ENCODE measurements at places on chromosomes 7 and 10. TPM values are rescaled to one million over a fixed set of nuclear protein-coding genes. Genes with fewer than 3 reads are reported as not detected.

Gene ADGRA1
- not detected for total RNA-seq

Gene SFTPA1
- total RNA-seq: not detected

Gene CYP17A1
- total RNA-seq: not detected

Gene ANKRD30A
- total RNA-seq: not detected

Gene GNG11
- 0.86 TPM for total RNA-seq

Gene CAMK2B
- total RNA-seq: 0.31 TPM

Gene ZEB1
- total RNA-seq: 26.4 TPM

- H3K36me3 ChIP-seq: no peaks in the 10 kb centered on the region
- H3K4me1 ChIP-seq: peaks cover 15% of the 10 kb centered on the region
- DNase-seq: no peak
- H3K27ac ChIP-seq: no peak overlapping the region
- H3K27me3 ChIP-seq: no peaks in the 10 kb centered on the region
Measured at GRCh38 chr10:98659951-98660350, 213.2 kb upstream of the HPS1 start.

GRCh38 chr7:96314402-96315124 is 7.3 kb downstream of the SLC25A13 start:
- H3K27me3 ChIP-seq: no peaks in the 10 kb centered on the region
- no peaks in the 10 kb centered on the region for H3K36me3 ChIP-seq
- H3K4me1 ChIP-seq: peaks cover 26% of the 10 kb centered on the region

DNA sequence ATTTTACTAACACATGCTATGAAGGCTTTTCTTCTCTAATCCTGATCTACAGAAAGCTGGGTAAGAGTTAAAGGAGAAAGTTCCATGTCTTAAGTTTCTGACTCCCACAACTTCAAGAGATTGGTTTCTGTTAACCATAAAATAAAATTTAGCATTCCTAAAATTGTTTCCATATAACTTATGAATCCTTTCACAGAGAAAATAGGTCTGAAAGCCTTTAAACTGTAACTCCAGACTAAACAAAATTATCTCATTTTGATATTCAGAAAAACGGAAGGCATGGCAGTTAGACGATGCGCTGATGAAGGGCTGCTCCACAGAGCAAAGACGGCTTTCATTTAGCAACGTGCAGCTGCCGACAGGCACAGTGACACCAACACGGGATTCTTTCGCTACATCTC is 133.3 kb downstream of the SLC25A13 start:
- DNase-seq: no peak
- H3K27me3 ChIP-seq: no peaks in the 10 kb centered on the region
- no peak overlapping the region for H3K27ac ChIP-seq
- H3K36me3 ChIP-seq: peaks cover 5% of the 10 kb centered on the region

GRCh38 chr7:44735403-44736165 is 13.1 kb upstream of the ZMIZ2 start:
- H3K4me1 ChIP-seq: no peaks in the 10 kb centered on the region
- H3K36me3 ChIP-seq: no peaks in the 10 kb centered on the region
- no peaks in the 10 kb centered on the region for H3K27me3 ChIP-seq
- DNase-seq: no peak
- H3K4me3 ChIP-seq: no peak overlapping the region

DNA sequence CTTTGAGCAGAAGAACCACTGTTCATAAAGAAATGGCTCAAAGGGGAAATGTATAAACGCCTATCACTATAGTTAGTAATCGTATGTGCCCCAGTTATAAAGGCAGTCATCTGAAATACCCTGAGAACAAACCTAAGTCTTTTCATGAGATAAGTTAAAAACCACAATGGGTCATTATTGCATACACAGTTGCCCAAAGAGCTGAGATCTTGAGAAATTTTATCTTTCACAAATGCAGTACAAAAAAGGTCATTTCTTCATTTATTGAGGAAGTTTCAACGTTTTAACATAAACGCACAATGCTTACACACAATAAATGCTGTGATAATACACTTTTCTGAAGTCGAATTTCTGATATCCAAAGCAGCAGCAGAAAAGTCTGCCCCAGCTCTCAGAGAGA is 114.4 kb downstream of the MICU1 start:
- no peaks in the 10 kb centered on the region for H3K4me1 ChIP-seq
- no peak overlapping the region for H3K4me3 ChIP-seq
- no peaks in the 10 kb centered on the region for H3K36me3 ChIP-seq
- H3K27ac ChIP-seq: no peak overlapping the region

DNA sequence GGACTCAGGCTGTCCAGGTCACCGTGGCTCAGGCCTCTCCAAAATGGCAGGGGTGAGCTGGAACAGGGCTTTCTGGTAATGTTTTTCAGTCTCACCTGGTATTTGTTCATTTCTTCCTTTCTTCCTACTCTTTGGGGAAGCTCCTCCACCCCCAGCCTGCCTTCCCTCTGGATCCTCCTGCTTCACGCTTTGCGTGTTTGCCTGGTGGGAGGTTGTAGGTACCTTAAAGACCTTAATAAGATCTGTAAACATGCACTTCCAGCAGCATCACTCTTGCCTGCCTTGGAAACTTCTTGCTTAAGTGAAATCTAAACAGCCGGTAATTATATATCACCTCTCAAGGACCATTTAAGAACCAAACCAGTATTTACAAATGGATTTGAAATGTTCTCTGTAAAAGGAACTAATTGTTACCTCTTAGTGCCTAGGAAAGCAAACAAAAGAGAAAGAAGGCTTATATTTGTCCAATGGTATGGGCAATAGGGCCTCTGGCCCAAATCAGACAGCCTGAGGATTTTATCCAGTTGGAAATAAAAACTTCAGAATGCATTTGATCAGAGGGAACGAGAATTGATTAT is 339.9 kb downstream of the CCSER2 start:
- H3K27me3 ChIP-seq: no peaks in the 10 kb centered on the region
- H3K4me1 ChIP-seq: no peaks in the 10 kb centered on the region
- H3K4me3 ChIP-seq: no peak overlapping the region
- no peaks in the 10 kb centered on the region for H3K36me3 ChIP-seq
- DNase-seq: no peak
- H3K27ac ChIP-seq: no peak overlapping the region

DNA sequence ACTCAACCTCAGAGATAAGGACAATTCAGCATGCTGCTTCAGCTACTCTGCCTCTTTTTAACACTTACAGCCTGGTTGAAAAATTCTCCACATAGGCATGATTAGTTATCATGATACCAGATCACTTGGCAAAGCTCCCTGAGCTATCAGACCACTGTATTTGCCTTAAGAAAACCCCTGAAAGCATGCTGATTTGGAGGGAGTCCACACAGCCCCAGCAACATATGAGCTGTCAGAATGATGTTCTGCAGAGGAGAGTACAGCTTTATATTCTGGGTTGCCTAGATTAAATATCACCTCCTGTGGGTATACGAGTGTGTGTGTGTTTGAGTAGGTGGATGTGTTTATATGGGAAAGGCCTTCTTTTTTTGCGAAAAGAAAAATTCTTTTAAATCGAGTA is 170.2 kb upstream of the CHRM2 start:
- no peak for DNase-seq
- no peak overlapping the region for H3K27ac ChIP-seq
- no peaks in the 10 kb centered on the region for H3K27me3 ChIP-seq
- no peak overlapping the region for H3K4me3 ChIP-seq
- no peaks in the 10 kb centered on the region for H3K36me3 ChIP-seq
- no peaks in the 10 kb centered on the region for H3K4me1 ChIP-seq

GRCh38 chr10:132156382-132156781 is 30.4 kb upstream of the DPYSL4 start:
- H3K4me1 ChIP-seq: no peaks in the 10 kb centered on the region
- no peak overlapping the region for H3K27ac ChIP-seq
- H3K36me3 ChIP-seq: no peaks in the 10 kb centered on the region
- H3K27me3 ChIP-seq: no peaks in the 10 kb centered on the region
- no peak for DNase-seq
- H3K4me3 ChIP-seq: no peak overlapping the region

DNA sequence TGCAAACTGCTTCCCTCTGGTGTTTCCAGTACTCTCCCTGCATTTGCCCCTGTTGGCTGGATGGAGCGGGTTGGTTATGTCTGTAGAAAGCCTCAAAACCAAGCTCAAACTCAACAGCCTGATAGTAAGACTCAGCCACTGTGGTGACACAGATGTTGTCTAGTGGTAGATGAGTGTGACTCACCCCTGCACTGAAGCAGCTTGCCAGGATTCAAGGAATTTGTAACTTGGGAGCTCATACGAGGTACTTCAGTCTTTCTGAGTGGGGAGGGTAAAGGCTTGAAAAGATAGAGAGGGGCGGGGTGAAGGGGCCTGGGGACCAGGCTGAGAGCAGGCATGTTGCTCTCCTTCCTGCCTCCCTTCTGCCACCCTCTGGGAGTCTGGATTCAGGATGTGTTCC is 22.9 kb upstream of the AQP1 start:
- peaks cover 20% of the 10 kb centered on the region for H3K4me1 ChIP-seq
- no peak overlapping the region for H3K4me3 ChIP-seq
- no peak for DNase-seq
- no peaks in the 10 kb centered on the region for H3K36me3 ChIP-seq
- no peak overlapping the region for H3K27ac ChIP-seq

- no peak overlapping the region for H3K27ac ChIP-seq
Measured at GRCh38 chr7:80216996-80217842, 82.6 kb downstream of the GNAI1 start.

- no peak overlapping the region for H3K27ac ChIP-seq
- DNase-seq: no peak
- H3K36me3 ChIP-seq: no peaks in the 10 kb centered on the region
- H3K27me3 ChIP-seq: no peaks in the 10 kb centered on the region
- no peak overlapping the region for H3K4me3 ChIP-seq
Measured at GRCh38 chr10:58696736-58697135, 184.1 kb downstream of the BICC1 start.

DNA sequence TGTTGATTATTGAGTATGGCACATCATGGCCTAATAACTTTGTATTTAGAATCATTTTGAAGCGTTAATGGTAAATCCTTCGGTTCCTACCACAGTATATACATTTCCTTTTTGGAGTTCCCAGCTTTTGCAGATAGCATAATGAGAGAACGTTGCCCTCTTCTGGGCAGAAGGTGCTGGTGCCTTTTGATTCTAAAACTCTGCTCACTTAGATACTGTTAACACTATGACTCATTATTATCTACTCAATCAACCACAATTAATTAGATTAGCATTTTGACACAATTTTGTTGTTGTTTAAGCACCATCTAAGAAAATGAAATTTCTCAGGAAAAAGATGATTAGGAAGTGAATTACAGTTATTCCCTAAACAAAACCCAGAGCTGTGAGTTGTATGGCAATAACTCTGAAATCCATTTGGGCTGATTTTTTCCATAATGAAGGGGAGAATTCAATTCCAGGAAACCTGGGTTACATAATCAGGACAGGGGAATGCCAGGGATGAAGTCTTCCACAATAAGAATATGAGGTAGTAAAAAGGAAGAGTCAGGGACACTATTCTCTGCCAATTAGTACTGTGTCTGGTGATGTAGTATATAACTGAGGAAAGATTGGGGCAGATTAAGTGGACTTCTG is 11.5 kb upstream of the DLD start:
- no peak overlapping the region for H3K27ac ChIP-seq
- no peak overlapping the region for H3K4me3 ChIP-seq
- no peaks in the 10 kb centered on the region for H3K36me3 ChIP-seq
- H3K4me1 ChIP-seq: no peaks in the 10 kb centered on the region

- no peak overlapping the region for H3K27ac ChIP-seq
- no peaks in the 10 kb centered on the region for H3K4me1 ChIP-seq
- no peaks in the 10 kb centered on the region for H3K27me3 ChIP-seq
- no peaks in the 10 kb centered on the region for H3K36me3 ChIP-seq
Measured at GRCh38 chr10:128928231-128928836, 538.7 kb upstream of the MGMT start.

DNA sequence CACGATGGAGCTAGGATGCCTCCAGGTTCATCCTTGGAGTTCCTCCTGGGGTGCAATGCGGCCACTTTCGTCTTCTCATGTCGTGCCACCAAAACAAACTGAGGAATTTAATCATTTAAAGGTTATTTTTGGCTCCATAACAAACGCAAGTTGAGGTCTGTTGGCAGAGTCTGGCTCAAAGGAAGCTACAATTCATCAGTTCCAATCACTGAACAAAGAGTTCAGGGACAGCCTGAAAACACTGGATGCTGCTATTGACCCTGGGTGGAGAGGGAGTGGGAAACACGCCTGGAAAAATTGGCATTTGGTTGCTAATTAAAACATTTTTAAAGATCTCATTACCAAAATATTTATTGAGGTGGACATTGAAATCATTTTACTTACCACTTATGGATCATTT is 11.4 kb upstream of the MGMT start:
- no peaks in the 10 kb centered on the region for H3K36me3 ChIP-seq
- no peaks in the 10 kb centered on the region for H3K4me1 ChIP-seq
- H3K27ac ChIP-seq: no peak overlapping the region
- DNase-seq: no peak

DNA sequence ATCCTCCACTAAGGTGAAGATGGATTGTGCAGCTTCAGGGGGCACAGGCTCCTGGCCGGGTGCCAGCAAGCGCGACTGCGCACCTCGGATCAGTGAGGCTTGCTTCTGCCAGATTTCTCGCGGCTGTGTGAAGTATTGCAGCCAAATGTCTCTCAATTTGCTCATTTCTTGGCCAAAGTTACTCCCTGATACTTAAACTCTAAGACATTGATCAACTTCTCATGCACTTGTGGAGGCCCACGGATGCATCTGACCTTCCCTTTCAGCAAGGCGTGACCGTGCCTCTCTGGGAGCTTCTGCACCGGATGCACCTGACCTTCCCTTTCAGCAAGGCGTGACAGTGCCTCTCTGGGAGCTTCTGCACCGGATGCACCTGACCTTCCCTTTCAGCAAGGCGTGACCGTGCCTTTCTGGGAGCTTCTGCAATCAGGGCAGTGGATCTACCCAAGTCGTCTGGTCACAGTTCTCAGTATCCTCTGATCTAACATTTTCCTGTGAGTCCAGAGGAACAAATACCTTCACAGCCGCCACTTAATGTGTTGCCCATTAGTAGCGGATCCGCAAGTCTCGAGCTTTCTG is 248.3 kb downstream of the ADARB2 start:
- H3K27ac ChIP-seq: no peak overlapping the region
- no peak for DNase-seq
- no peaks in the 10 kb centered on the region for H3K27me3 ChIP-seq
- H3K36me3 ChIP-seq: no peaks in the 10 kb centered on the region

- no peak overlapping the region for H3K4me3 ChIP-seq
- peaks cover 12% of the 10 kb centered on the region for H3K4me1 ChIP-seq
- no peak overlapping the region for H3K27ac ChIP-seq
- peaks cover 12% of the 10 kb centered on the region for H3K27me3 ChIP-seq
Measured at GRCh38 chr10:28807760-28808613, 130.7 kb downstream of the BAMBI start.

GRCh38 chr10:52438119-52438518 is 124.0 kb downstream of the DKK1 start:
- H3K4me3 ChIP-seq: no peak overlapping the region
- H3K4me1 ChIP-seq: peaks cover 5% of the 10 kb centered on the region
- no peaks in the 10 kb centered on the region for H3K27me3 ChIP-seq
- DNase-seq: no peak
- no peak overlapping the region for H3K27ac ChIP-seq

- H3K27ac ChIP-seq: no peak overlapping the region
- H3K4me3 ChIP-seq: no peak overlapping the region
- H3K36me3 ChIP-seq: peaks cover 10% of the 10 kb centered on the region
- no peaks in the 10 kb centered on the region for H3K27me3 ChIP-seq
- H3K4me1 ChIP-seq: no peaks in the 10 kb centered on the region
Measured at GRCh38 chr10:74047871-74048270, 50.0 kb downstream of the VCL start.

Measured in neural progenitor cell (in vitro differentiated cells).